Upper lobe of left lung (tissue), 6 donors: ENCODE measurements at places on chromosomes 1 and 21. TPM values are rescaled to one million over a fixed set of nuclear protein-coding genes. Genes with fewer than 3 reads are reported as not detected.

DNA sequence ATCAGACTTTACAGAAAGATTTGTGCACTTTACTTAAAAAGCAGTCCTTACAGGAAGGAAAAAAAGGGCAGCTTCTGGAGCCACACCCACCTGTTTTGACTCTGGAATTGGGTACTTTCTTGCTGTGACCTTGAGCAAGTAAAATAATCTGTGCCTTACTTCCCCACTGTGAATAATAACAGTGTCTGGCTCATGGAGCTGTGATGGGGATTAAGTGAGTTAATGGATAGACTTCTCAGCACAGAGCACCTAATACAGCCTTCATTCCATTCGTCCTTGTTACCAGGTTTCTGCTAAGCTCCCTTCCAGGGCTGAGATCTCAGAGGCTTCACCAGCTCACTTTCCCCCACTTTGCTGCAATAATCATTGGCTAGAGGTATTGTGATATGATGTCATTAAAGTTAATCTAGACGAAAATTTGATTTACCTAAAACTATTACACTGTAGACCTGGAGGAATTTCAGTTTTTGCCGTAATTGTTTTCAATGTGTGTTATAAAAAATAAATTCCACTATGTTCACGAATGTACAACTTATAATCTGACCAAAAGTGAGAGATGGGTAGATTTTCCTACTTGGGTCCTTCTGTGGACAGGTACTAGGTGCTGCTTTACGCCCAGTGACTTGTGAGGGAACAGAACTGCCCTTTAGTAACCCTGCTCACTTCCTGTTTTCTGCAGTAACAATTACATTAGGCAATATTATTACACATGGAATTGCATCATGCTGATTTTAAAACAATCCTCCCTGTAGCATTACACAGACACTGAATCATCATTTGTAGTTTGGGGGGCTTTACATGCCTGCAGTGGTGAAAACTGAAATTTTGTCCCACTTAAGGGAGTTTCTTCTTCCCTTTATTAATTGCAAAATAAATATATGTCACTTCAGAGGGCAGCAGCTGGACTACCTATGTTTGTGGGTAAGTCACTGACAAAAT, 19.7 kb upstream of the ABCG1 start:
- peak; percentile 58 for DNase-seq

DNA sequence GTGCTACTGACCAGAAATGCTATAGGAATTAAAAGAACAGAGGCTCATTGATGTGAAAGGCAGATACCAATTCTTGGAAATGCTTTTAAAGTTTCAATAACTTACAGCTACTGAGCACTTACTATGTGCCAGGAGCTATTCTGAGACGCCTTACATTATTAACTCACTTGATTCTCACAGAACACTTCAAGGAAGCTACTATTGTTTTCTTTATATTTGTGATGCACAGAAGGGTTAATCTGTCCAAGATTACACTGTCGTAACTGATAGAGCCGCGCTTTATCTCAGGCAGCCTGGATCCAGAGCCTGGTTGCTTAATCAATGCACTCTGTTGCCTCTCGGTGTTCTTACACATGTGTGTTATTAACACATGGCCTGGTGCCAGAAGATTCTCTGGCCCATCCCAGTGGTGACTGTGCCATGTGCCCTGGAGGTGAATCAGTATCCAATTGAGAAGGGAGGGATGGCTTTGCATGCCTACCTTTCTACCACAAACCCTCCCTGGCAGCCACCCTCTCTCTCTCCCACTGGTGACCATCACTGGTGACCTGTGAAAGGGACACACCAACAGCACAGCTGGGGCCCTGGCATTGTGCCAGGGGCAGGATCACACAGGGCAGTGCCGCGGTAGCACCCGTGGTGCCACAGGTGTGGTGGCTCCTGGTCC, 8.8 kb downstream of the FMO1 start:
- DNase-seq: no peak

GRCh38 chr1:35426097-35426586, 131.1 kb downstream of the KIAA0319L start:
- DNase-seq: no peak

- DNase-seq: no peak
Observed at GRCh38 chr21:41445465-41445862, 19.4 kb downstream of the MX1 start.

GRCh38 chr1:88188038-88188437, 496.0 kb upstream of the PKN2 start:
- no peak for DNase-seq

GPR153 gene
- total RNA-seq: 6.8 TPM
